ENCODE measurements at places on chromosomes 2 and 18. TPM values are rescaled to one million over a fixed set of nuclear protein-coding genes. Genes with fewer than 3 reads are reported as not detected.

GRCh38 chr2:42123426-42123825 lies 45.7 kb upstream of the EML4 start:
- no peak overlapping the region for H3K27ac ChIP-seq
- H3K4me1 ChIP-seq, result no peaks in the 10 kb centered on the region
- no peaks in the 10 kb centered on the region for H3K36me3 ChIP-seq
- H3K4me3 ChIP-seq, result no peak overlapping the region
- DNase-seq, result no peak
- H3K27me3 ChIP-seq, result no peaks in the 10 kb centered on the region

GRCh38 chr2:13109516-13109915 lies 392.8 kb downstream of the TRIB2 start:
- no peak overlapping the region for H3K4me3 ChIP-seq
- no peaks in the 10 kb centered on the region for H3K36me3 ChIP-seq

DNA sequence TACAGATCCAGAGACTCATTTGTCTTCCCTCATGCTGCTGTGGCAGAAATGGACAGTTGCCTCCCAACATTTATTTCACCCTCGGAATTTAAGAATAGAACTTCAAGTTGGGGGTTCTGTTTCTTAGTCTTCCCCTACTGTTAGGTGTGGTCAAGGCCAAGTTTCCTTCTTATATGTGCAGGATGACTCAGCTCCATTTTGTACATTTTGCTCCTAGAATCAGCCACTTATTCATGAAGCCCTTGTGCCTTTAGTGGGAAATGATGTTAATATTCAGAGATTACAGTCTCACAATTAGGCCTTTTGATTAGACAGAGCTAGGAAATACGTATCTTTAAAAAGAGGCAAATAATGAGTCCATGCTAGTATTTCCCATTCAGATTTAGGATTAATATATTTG lies 46.2 kb upstream of the ELOA2 start:
- H3K4me3 ChIP-seq, result no peak overlapping the region
- DNase-seq, result no peak
- no peaks in the 10 kb centered on the region for H3K27me3 ChIP-seq
- H3K36me3 ChIP-seq, result no peaks in the 10 kb centered on the region

The PFN4 gene
- not detected for total RNA-seq

DNA sequence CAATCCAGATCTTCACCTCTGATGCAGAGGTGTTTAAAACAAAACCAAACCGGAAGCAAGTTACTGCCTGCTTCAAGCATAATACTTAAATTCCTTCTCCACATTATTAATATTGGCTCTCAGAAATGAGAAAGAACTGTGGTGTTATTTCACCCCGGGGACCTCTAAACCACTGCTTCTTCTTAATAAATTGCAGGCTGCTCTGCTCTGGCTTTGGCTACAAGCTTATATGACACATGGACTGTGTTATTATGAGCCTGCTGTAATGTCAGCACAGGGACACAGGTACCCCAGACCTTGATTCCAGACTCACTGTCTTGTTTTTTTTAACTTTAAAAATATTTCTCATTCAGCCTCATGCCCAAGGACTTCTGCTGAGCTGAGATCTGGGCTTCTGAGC lies 45.1 kb downstream of the ST6GAL2 start:
- peaks cover 12% of the 10 kb centered on the region for H3K4me1 ChIP-seq
- H3K4me3 ChIP-seq, result no peak overlapping the region
- no peak for DNase-seq
- H3K36me3 ChIP-seq, result no peaks in the 10 kb centered on the region

DNA sequence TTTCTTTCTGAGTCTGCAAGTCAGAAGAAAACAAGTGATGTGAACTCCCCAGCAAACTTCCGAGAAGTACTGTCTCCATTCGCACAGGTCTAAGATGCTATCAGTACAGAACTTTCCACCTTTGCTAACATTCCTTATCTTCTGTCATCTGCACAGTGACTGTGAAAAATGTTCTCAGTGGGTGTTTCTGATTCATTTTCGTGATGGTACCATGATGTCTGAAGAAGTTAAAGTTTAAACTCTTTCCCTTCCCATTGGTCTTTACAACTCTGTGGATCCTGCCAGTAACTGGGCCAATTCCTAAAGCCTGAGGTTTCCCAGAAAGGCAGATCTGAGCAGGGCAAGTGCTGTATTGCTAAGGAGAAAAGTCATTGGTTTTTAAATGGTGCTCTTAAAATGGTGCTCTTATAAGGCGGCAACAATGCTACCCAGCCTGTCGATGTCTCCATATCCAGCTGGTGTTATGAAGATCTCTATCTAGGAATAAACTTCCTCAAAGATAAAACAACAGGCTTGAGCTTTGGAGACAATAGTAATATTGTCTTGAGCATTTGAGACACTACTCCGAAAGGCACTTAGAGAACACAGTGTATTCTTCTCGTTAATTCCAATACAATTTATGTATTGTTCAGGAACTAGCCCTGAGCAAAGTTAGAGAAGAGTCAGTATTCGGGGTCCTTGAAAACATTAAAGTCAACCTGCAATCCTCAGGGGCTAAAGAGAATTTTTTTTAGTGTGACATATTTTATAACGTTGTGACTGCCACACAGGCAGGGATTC lies 232.3 kb downstream of the OSR1 start:
- H3K4me1 ChIP-seq, result peaks cover 5% of the 10 kb centered on the region
- DNase-seq, result no peak
- H3K4me3 ChIP-seq, result no peak overlapping the region

DNA sequence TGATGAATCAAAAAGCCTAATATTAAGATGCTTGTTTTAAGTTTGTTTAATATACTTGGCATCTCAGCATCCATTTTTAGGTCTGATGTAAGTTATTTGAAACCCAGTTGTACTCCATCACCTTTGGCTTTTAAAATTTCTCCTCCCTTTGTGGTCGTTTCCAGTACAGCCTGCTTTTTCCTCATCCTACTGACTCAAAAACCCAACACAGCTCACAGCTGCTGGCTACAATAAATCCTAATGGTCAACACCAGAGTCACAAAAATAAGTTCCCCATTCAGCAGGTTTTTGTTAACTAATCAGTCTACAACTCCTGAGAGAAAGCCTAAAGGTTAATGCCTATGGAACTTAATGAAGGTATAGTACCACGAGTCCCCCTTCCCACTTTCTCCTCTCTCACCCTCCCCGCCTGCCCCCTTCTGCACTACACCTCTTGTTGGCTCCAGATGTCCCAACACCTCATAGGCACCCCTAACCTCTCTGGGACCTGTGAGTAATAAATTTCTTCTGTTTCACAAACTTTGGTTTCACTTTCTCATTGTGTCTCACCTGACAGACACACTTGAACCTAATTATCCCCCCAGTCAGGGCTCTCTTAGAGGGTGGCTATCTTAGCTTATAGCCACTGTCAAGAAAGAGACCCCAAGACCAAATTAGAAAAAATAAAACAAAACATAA lies 148.6 kb downstream of the GALNT1 start:
- H3K4me1 ChIP-seq, result no peaks in the 10 kb centered on the region
- no peaks in the 10 kb centered on the region for H3K36me3 ChIP-seq
- no peak overlapping the region for H3K4me3 ChIP-seq

GRCh38 chr2:17318013-17318412 lies 200.2 kb downstream of the RAD51AP2 start:
- H3K27ac ChIP-seq, result no peak overlapping the region
- no peaks in the 10 kb centered on the region for H3K36me3 ChIP-seq
- H3K4me1 ChIP-seq, result no peaks in the 10 kb centered on the region
- no peak overlapping the region for H3K4me3 ChIP-seq

GRCh38 chr2:89775885-89776284 lies 1084.4 kb downstream of the RPIA start:
- no peak overlapping the region for H3K4me3 ChIP-seq
- no peaks in the 10 kb centered on the region for H3K4me1 ChIP-seq
- no peaks in the 10 kb centered on the region for H3K27me3 ChIP-seq
- H3K36me3 ChIP-seq, result no peaks in the 10 kb centered on the region
- no peak overlapping the region for H3K27ac ChIP-seq

DNA sequence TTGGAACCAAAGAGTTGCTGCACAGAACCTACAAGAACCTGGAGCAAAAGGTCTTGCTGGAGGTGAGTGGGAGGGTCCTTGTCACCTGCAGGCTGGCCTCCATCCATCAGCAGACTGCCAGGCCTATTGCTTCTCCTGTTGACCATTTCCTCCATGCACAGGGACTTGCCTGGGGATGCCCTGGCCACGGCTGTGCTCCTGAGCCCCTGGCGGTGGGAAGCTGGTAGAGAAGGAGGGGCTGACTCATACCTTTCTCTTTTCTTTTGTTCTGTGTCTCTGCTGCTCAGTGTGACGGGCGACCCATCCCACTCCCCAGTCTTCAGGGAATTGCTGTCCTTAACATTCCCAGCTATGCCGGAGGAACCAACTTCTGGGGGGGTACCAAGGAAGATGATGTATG lies 102.6 kb downstream of the DGKD start:
- no peaks in the 10 kb centered on the region for H3K27me3 ChIP-seq
- H3K36me3 ChIP-seq, result peaks cover 13% of the 10 kb centered on the region
- H3K4me3 ChIP-seq, result no peak overlapping the region
- no peak for DNase-seq
- no peaks in the 10 kb centered on the region for H3K4me1 ChIP-seq
